ENCODE measurements at places on chromosomes 7 and 10.

GRCh38 chr10:77582710-77583115, 54.9 kb downstream of the KCNMA1 start:
- DNase-seq = no peak

DNA sequence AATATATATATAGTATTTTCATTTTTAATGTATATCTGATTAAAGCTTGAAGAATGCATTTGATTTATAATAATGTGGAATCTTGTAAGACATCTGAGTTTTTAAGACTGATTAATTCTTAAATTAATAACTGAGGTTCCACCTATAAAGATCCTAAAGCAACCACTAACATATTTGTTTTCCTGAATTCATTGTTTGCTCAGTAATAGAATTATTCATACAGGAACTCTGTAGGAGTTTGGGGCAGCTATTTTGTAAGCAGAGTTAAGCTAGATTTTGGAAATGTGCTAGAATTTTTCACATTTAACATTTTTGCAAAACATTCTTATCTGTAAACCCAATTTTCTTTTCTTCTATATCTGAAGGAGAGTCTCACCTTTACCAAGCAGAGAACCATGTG, 88.9 kb downstream of the NRCAM start:
- DNase-seq = no peak

DNA sequence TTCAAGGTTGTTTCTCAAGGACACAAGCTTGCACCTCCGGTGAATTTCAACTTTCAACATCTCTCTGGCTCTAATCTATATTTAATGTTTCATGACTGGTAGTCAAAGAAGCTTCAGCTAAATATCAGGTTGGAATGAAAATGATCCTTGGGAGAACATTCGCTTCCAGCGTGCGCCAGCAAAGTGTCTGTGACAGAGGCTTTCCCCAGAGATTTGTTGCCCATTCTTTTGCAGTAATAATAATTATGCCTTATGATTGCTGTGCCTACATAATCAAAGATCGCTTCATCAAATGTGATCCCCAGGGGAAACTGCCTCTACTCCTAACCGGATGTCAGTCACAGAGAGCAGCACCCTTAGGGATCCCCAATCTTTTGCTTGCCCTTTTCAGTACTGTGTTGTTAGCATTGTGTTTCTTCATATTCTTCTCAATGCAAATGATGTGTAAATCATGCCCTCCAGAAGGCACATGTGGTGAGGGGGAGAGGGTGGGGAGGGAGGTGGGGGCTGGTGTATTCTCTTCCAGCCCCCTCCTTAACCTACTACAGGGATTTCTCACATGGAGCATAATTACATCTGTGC, 30.5 kb downstream of the FZD1 start:
- no peak for DNase-seq

DNA sequence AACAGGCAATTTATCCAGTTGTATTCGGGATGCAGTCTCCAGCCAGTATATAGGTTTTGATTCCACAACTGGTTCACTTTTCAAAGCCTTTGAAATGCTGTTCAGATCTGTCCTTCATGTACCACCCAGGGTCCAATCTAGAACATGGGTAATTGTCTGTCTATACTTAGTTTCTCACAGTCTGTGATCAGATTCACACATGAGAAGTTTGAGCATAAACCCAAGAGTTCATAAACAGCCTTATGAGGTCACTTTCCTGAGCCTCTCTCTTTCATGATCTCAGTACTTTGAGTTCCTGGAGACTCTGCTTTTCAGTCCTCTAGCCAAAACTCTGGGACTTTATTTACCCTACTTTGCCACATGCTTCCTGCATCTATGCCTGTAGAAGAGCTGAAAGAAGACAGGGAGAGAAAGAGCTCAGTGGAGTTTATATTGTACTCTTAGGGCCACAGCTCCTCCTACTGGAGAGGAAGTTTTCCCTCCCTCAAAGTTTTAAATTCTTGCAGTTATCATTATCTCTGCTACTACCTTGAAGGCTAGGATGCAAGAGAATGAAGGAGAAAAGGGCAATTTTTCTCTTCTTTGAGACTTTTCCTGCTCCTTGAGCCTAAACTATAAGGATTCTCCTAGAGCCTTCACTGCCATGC, 172.0 kb downstream of the ZEB1 start:
- DNase-seq = no peak

DNA sequence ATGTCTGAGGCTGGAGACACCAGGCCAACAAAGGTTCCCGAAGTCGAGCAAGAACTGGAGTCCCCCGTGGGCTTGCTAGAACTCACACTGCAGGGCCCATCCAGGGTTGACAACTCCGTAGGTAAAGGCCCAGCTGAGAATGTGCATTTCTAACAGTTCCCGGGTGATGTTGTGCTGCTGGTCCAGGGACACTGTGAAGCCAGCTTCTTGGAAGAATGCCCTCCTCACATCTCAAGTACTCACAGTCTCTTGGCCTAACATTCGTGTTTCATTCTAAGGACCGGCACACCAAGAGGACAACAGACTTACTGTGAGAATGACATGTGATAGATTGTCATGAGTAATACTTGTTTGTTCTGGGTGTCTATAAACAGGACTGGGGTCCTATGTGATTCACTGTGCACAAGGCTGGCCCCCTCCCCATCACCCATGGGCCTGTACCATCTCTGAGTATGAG, 682.3 kb upstream of the IGFBP3 start:
- DNase-seq = no peak

DNA sequence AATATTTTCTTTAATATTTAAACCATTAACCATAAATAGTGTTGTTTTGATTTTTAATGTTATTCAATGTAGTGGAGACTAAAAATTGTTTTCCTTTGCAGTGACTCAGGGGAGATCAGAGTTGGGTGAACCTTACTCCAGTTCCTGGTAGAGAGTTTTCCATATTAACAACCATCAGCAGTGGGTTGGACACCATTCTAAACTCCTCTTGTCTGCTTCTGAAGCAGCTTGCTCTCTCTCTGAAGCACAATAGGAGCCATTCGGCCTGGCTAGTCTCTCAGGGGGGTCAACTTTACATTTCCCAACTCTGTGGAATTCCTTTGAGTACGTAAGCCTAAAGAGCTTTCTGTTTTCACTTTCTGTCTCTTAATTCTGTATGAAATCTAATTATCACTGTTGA, 9.4 kb upstream of the NRG3 start:
- DNase-seq = no peak

DNA sequence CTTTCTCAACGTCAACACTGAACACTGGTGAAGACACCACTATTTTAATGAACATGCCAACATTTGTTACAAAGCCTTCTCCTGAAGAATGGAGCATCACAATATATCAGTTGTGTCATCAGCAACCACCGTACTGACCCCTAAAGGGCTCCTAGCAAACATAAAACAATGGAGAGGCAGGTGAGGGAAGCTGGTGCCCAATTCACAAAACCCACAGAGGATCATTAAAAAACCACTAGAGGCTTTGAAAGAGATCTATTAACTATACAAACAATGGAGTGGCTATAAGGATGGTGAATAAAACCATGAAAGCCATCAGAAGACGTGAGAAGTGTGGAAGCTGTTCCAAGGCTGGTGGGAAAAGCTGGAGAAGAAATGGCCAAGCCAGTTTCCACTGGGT, 150.8 kb downstream of the FAM107B start:
- no peak for DNase-seq

GRCh38 chr10:113284635-113285034, 268.2 kb upstream of the HABP2 start:
- DNase-seq = no peak

GRCh38 chr7:2258661-2259365, 16.8 kb downstream of the NUDT1 start:
- DNase-seq = no peak

GRCh38 chr7:6271694-6272440, 557 bp downstream of the CYTH3 start:
- DNase-seq = peak; percentile 45

GRCh38 chr7:118753479-118753878, 529.0 kb downstream of the ANKRD7 start:
- DNase-seq = no peak

GRCh38 chr10:119413093-119413453, 129.4 kb downstream of the RGS10 start:
- DNase-seq = no peak
